Mammary microvascular endothelial cell (primary cell): ENCODE measurements at places on chromosomes 1 and 21. TPM values are rescaled to one million over a fixed set of nuclear protein-coding genes. Genes with fewer than 3 reads are reported as not detected.

THEM5 gene
- not detected in 2 replicates for total RNA-seq

FCGR3A gene
- total RNA-seq = not detected in 2 replicates

TTLL10 gene
- not detected in 2 replicates for total RNA-seq

MCOLN2 gene
- total RNA-seq = not detected in 2 replicates

GREM2 gene
- total RNA-seq = not detected in 2 replicates

CFAP57 gene
- 0.13 and 0.15 TPM in 2 replicates for total RNA-seq

TMEM269 gene
- not detected in 2 replicates for total RNA-seq

SLC6A17 gene
- 2.0 and 2.4 TPM in 2 replicates for total RNA-seq

KMO gene
- total RNA-seq = not detected in 2 replicates

TSPAN1 gene
- total RNA-seq = 2.0 and 2.5 TPM in 2 replicates

LCE1B gene
- not detected in 2 replicates for total RNA-seq

TRIM62 gene
- 3.6 TPM in 2 replicates for total RNA-seq

LAMC1 gene
- total RNA-seq = 298 and 383 TPM in 2 replicates

SYTL1 gene
- total RNA-seq = 0.27 and 0.30 TPM in 2 replicates

PRMT2 gene
- total RNA-seq = 84.0 and 85.1 TPM in 2 replicates

TNFRSF18 gene
- not detected in 2 replicates for total RNA-seq

RIT1 gene
- 31.4 and 38.4 TPM in 2 replicates for total RNA-seq

PRAMEF8 gene
- total RNA-seq = not detected in 2 replicates

GNAT2 gene
- 0.07 and 0.34 TPM in 2 replicates for total RNA-seq

TAF5L gene
- 17.9 and 20.2 TPM in 2 replicates for total RNA-seq

JAK1 gene
- 391 and 411 TPM in 2 replicates for total RNA-seq

SLC9C2 gene
- total RNA-seq = not detected in 2 replicates

TFAP2E gene
- not detected in 2 replicates for total RNA-seq

RPL5 gene
- total RNA-seq = 1,431 and 1,438 TPM in 2 replicates

VANGL2 gene
- not detected in 2 replicates for total RNA-seq

ITLN1 gene
- total RNA-seq = not detected in 2 replicates

LEFTY2 gene
- total RNA-seq = not detected in 2 replicates

IRF6 gene
- total RNA-seq = 0.33 and 0.44 TPM in 2 replicates
